Right ventricle myocardium inferior (tissue), 1 donor: ENCODE measurements at places on chromosomes 5 and 9. TPM values are rescaled to one million over a fixed set of nuclear protein-coding genes. Genes with fewer than 3 reads are reported as not detected.

GRCh38 chr5:127358740-127359139, 68.1 kb downstream of the MEGF10 start:
- no peak for DNase-seq

DNA sequence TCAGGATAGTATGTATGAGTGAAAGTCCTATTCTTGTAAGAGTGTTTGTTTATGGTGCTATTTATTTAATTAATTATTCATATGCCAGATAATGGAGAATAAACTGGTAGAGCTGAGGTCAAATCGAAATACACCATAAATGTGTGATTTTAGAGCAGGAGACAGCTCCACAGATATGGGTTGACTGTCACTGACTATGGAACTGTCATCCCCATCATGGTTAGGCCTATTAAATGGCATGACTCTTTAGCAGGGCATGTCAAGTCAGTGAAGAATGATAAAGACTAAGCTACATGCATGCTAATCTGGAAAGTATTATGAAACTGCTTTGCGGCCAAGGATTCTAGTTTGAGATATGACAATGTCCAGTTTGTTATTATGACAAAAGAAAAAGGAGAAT, 658.6 kb downstream of the ISL1 start:
- DNase-seq, result no peak

DNA sequence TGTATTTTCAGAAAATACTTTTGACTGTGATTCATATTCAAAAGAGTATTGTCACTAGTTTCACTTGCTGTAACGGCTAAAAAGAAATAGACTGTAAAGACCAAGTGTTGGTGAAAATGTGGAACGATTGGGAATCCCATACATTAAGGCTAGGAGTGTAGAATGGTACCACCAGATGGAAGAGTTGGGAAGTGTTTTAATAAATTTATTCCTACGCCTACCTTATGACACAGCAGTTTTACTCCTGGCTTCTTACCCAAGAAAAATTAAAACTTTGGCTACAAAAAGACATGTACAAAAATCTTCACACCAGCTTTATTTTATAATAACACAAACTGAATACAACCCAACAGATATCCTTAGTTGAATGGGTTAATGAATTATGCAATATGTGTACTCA, 256.2 kb downstream of the TAF11L14 start:
- DNase-seq, result no peak

- DNase-seq, result no peak
Observed at GRCh38 chr9:98457726-98458370, 202.4 kb upstream of the TBC1D2 start.

- DNase-seq, result no peak
Observed at GRCh38 chr9:130407916-130408663, 36.7 kb upstream of the ASS1 start.

The SLC6A19 gene
- total RNA-seq, result not detected

DNA sequence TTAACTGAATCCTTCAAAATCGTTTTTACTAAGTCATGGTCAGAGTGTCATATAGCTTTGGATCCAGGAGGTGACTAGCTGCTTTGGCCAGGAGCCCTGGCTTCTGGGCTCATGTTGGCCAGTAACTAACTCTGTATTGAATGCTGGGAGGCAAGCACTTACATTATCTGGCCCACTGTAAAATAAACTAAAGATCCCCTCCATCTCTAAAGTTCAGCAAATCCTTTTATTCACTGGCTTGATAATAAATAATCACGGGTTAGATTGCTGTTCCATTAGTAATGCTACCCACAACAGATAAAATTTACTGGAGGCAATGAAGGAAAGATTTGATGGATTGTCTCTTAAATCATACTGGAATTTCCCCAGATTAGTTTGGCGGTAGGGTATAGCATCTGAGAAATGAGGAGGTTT, 382.2 kb upstream of the TLE4 start:
- DNase-seq, result no peak
